Astrocyte of the hippocampus (primary cell): ENCODE measurements at places on chromosomes 6 and 20.
A peak's percentile ranks its signal among the peaks of the same experiment; 100 is the strongest.

DNA sequence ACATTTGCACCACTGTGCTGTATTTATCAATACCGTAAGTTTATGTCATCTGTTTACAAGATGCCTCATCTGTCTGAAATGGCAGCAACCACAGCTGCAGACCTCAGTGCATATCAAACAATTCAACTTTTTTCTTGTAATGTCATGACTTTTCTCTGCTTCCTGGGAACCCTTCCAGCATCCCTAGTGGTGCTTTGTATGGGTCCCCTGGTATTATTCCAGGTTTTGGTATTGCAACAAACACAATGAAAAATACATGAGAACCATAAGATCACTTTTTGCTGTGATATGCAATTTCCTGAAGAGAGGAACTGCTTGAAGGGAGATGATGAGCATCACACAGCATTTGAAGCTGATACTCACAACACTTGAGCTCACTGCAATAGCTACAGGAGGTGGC is 12.0 kb upstream of the TXNDC5 start:
- DNase-seq: peak; percentile 73

- DNase-seq: no peak
Observed at GRCh38 chr20:24361541-24361940, 107.9 kb upstream of the SYNDIG1 start.

DNA sequence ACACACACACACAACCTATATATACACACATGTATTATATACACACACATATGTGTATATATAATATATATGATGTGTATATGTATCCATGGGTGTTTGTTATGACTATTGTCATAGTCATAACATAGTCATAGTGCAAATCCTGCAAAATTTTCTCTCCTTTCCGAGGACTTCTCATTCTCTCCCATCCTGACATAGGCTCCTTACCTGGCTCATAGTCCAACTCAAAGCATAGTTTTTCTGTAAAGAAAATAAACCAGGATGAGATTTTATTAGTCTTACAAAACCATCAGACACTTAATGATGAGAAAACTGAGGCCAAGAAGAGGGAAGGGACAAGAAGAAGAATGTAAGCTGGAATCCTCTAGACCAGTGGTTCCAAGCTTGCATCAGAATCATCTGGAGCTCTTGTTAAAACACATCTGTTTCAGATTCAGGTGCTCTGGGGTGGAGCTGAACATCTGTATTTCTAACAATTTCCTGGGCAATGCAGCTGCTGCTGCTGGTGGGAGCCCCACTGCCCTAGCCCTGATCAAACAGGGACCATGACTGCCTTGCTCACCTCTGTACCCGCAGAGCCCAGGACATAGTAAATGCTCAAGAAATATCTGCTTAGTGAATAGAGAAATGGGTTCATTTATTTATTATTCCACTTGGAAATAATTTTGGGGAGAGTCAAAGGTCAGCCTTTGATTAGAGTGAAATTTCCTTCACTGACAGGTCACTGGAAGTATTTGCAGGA is 5.3 kb downstream of the TRIM10 start:
- no peak for DNase-seq

DNA sequence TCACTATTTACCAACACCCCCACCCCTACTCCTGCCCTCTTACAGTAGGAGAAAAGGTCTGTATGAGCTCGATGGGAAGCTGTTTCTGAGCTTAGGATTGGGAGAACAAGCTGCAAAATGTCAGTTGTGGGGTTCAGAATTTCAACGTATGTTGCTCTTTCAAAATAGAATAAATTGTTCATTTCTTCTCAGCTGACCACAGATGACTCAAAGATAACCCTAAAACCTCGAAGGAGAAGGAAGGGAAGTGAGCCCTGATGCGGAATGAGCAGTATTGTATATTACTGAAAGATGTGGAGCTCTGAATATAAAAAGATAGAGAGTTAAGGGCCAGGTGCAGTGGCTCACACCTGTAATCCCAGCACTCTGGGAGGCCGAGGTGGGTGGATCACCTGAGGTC is 35.9 kb upstream of the MYLIP start:
- DNase-seq: no peak

- DNase-seq: peak; percentile 35
Observed at GRCh38 chr6:149363154-149363553, 36.9 kb upstream of the SUMO4 start.

DNA sequence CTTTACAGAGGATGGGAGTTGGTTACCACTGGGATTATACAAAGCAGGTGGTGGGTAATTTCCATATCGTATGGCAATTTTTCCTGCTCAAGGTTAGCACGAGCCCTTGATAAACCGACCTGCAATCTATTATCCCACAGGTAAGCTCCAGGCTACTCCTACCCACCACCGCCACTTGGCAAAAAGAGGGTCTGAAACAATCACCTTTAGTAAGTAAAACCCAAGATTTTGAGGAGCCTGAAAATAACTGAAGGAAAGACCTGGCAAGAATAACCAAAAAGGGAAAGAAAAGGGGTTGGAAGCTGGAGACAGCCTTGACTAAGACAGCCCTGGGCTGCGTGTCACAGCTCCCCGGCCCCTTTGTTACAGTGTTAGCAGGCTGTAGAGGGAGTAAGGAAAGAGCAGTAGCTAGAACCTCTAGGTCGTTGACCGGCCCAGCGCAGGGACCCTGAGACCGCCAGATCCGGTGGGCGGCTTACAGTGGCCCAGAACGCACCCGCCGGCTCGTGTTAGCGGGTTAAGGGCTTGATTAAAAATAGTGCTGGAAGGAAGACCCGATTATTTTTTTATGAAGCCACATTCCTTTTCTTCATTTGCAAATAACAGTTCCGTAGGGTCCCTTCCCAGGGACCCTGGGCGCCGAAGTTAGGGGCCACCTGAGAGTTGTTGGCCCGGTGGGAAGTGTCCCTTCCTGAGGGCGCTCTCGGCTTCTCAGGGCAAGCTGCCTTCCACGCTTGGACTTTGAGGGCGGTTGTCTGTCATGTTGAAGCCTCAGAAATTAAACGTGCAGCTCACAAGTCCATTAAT is 30.5 kb downstream of the TFAP2B start:
- DNase-seq: no peak

GRCh38 chr6:220312-220711 is 72.0 kb upstream of the DUSP22 start:
- DNase-seq: no peak

DNA sequence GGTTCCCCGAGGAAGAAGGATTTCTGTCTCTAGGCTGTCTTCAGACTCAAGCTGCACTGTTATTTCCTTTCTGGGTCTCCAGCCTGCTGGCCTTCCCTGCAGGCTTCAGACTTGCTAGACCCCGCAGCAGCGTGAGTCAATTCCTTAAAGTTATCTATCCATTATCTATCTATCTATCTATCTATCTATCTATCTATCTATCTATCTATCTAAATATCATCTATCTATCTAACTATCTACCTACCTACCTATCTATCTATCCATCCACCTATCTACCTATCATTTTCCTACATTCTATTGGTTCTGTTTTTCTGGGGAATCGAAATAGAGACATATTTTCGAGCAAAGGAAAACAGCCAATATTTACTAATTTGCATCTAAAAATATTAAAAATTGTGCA is 48.7 kb upstream of the BMP6 start:
- no peak for DNase-seq

- DNase-seq: no peak
Observed at GRCh38 chr20:5757949-5758348, 7.7 kb downstream of the SHLD1 start.

GRCh38 chr6:455006-455585 is 63.5 kb downstream of the IRF4 start:
- DNase-seq: no peak

DNA sequence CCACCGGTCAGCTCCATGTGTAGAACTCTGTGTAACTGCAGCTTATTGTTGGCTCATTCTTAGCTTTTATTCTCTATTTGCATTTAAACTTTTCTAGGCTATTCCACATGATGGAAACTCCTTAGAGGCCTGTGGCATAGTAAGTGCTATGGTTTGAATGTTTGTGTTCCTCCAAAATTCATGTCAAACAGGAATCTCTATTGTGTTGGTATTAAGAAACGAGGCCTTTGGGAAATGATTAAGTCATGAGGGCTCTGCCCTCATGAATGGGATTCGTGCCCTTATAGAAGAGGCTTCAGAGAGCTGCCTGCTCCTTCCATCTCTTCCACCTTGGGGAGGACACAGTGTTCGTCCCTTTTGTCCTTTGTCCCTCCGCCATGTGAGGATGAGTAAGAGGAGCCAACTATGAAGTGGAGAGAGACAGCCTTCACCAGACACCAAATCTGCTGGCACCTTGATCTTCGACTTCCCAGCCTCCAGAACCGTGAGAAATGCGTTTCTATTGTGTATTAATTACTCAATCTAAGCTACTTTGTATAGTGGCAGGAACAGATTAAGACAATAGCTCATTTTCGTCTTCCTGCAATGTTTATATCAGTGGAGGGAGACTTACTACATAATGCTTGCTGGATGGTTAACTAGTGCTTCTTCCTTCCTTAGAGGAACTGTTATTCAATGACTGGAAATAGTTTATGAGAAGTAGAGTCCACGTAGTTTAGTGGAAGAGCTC is 361.1 kb downstream of the FARS2 start:
- DNase-seq: no peak

DNA sequence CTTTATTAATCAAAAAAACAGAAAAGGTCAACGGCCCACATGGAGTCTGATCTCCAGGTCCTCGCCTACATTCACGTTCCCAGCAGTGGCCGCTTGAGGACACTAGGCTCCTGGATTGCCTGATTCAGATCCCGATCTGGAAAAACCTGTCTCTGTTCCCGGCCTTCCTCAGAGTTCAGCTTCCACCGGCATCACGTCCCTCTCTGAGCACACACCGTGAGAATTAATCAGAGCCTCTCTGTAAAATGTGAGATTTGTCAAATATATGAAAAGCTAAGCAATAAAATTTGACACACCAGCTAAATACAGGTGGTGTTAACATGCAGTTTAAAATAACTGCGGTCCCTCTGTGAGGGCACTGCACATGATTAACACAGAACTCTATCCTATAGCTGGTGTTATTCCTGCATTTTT is 122.8 kb upstream of the COL21A1 start:
- DNase-seq: peak; percentile 55

- DNase-seq: no peak
Observed at GRCh38 chr6:38307740-38308139, 332.0 kb downstream of the BTBD9 start.

DNA sequence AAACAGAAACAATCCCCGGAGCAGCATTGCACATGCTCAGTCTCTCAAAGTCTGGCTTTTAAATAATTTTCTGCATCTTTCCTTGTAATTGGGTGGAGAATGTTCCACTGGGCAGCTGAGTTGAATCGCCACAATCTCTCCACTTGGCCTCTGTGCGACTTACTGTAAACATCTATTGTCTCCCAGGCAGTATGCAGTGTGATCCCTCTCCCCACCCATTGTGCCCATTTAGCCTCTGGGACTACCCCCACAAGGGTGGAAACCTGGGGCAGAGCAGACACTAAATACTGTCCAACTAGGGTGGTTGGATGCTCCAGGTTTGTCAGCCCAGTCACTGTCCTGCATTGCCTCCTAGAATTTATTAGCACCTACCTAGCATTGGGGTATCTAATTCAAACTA is 96.2 kb downstream of the JARID2 start:
- no peak for DNase-seq
